ENCODE measurements at places on chromosomes 1 and 21.

- no peak for DNase-seq
These were observed 312.4 kb downstream of the HMCN1 start for GRCh38 chr1:186046437-186047211.

DNA sequence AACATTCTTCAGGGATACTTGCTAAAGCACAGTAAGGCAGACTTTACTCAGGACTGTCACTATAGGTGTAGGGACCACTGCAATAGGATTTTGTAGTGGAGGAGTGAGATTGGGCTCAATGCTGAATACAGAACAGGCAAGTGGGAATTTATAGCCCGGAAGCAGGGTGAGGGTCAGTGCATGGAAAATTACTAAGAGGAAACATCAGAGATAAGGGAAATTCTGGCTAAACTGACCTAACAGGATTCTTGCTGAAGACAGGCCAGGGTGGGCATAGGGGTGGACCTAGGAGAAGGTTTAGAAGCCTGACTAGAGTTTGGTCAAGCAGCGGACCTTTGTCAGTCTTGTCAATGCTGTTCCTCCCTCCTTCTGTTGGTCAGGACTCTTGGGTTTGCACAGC lies 20.8 kb upstream of the ZNF362 start:
- DNase-seq: no peak

GRCh38 chr1:56183151-56183550 lies 396.2 kb downstream of the PLPP3 start:
- no peak for DNase-seq

- no peak for DNase-seq
These were observed 38.7 kb downstream of the GJA5 start for GRCh38 chr1:147721716-147722115.

DNA sequence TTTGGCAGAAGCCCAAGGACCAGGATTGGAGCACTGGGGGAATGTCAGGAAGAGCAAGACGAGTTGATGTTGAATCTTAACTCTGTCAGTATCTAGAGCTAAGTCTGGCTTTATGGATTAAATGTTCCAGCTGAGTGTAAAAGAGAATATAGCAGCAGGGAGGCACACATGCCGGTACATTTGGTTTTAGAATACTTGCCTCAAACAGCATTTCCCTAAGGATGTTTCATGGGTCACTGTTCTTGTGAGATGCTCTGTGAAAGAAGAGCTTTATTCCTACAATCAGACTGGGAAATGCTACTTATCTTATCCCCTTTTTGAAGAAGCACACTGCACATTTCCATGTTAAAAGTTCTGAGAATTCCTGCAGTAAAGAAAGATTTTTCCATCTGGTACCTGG lies 440.3 kb upstream of the B3GALT2 start:
- no peak for DNase-seq

DNA sequence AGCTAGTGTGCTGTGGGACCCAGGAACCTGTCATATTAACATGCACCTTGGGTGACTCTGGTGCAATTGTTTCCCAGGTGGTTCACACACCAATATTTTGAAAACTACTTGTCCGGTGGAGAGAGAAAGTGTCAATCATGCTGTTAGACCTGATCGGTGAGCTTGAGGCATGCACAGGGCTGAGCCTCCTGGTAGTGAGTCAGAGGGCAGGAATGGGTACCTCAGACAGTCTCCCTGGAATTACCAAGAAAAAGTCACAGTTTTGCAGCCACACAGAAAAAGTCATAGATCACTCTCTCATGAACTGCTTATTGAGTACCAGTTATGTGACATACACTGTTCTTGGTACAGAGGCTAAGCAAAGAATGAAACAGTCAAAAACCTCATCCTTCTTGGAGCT lies 140.1 kb upstream of the NFIA start:
- no peak for DNase-seq

DNA sequence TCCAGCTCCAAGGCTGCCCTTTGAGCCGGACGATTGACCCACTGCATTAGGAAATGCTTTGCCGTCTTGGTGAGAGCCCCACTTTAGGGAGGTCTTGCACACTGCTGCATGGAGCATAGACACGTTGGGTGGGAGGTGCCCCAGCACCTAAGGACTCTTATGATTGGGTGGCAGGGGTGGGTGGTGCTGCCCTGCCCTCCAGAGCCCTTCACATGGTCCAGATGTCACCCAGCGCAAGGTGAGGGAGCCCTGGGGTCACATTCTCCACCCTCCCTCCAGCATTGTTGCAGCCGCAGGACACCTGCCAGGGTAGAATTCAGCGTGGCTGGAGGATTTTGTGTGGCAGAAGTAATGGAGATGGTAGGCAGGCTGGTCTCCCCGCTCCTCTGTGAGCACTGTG lies 137.4 kb upstream of the COL6A1 start:
- DNase-seq: peak; percentile 38

GRCh38 chr1:179229214-179230140 lies at the start of gene ABL2:
TSS of gene ABL2 (minus strand) at chr1:179229677. CDS start at chr1:179229397, 280 bp downstream.
- peak; percentile 82 for DNase-seq

DNA sequence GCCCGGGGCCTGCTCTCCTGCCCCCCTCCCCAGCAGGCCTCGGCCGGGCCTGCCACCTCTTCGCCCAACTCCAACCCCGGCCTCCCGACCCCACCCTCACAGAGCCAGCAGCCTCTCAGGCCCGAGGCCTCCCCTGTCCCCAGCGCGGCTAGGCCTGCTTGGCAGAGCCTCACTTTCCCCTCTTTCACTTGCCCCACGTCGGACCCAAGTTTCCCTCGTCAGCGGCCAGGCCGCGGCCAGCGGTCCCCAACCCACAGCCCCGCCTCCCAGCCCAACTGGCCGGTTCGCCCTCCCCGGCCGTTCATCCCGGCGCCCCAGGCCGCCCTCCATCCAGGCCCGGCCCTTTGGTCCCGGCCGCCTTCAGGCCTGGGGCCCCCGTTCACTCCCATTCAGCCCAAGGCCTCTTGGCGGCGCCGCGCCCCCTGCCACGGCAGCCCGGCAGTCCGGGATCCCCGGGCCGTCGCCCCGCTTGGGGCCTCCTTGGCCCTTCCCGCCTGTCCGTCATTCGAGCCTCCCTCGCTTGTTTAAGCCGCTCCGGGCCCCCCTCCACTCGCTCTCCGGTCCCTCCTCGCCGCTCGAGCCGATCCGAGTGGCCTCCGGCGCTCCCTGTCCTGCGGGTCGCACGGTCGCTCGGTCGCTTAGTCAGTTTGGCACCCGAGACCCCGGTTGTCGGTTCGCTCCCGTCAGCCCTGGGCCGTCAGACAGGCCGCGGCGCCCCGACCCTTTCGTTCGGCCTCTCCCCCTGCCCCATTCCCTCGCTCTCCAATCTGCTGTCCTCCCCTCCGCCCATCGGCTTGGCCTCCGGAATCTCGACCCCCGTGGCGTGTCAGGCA lies 1.4 kb downstream of the LRRC41 start:
- peak; percentile 82 for DNase-seq

DNA sequence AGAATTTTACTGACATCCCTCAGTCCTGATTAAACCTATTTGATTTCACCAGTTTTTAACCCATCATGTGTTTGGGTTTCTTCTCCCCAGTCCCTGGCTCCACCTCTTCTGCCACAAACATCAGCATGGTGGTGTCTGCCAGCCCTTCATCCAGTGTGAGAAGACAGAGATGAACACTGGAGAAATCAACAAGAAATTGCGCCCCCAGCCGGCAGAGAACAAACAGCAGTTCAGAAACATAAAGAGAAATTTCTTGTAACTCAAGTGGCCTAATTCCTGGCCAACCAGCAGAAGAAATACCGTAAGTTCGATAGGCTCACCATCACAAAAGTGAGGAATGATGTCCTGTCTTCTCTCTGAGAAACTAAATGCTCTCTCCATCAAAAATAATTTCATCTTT lies 18.3 kb downstream of the S100A11 start:
- no peak for DNase-seq

DNA sequence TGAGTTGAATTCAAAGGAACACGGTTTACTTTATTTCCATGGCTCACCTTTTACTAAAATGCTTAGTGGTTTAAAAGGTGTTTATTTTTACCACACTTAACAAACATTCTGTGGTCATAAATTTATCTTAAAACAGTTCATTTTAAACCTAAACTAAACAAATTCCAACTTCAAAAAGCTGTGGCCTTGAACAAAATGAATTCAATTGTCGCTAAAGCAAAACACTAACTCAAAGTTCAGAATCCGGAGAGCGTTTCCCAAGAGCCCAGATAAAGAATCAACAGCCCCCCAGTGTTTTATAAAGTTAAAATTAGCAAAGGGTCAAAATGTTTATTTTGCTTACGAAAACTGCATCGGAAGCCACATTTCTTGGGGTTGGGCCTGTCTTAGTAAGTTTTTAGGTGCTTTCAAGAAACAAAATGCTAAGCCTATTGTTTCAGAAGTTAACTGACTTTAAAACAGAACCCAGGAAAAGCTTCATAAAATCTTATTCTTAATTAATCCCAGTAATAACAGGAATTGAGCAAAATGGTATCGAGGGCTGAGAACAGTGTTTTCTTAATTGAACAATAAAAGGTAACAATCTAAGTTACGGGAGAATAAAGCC lies 1.3 kb downstream of the PUM1 start:
- no peak for DNase-seq

DNA sequence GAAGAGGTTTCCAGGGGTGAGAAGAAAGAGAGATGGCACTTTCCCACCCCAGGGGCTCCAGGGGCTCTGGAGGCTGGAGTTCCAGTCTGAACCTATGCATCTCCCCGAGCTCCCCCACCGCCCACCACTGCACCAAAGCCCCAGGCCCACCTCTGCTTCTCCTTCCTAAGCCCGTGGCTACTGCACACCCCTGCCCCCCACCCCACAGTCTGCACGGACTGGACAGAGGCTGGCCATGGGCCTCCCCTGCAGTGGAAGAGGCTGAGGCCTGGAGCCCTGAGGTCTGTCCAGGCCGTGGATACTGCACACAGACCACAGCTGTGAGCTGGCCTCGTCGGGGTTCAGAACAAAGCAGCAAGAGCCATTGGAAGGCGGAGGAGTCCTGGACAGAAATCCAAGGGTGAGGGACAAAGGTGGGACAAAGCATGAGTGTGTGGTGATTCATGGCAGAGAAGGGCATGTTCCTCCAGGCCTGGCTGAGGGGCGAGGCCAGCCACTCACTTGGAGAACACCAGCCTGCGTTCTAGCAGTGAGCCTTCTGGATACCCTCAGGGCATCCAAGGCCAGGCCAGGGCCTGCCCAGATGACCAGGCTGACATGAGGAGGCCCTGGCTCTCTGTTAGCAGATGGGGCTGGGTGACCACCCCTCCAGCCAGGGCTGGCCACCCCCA lies 244.8 kb upstream of the VAMP3 start:
- no peak for DNase-seq

DNA sequence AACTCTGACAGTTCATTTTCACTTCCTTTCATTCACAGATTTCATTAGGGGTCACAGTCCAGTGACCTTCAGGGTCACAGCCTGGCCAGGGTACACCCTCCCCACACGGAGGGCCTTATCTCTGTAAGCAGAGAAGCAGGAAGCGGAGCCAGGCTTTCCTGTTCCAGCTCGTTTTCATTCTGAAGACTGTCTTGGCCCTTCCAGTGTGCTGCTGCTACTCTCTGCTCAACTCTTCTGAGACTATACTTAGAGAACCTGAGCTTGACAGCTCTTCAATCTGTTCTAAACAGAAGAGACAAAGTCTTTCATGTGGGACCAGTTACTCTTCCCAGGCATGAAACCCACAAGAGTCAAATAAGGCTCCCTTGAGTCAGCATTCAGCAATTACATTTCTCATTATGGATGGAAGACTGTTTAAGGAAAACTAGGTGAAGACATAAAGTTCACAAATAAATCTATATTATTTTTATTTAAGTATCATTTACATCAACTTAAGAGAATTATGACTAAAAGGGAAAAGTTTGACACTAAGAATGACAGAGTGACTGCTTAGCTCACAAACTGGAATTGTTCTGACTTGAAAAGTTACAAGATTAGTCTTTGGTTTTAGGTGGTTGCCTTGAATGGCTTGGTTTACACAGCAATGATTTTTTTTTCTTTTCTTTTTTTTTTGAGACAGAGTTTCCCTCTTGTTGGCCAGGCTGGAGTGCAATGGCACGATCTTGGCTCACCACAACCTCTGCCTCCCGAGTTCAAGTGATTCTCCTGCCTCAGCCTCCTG lies 4.8 kb upstream of the TDRD10 start:
- no peak for DNase-seq

All from left forelimb (tissue), 1 donor.